ENCODE measurements at places on chromosomes 3 and 15. TPM values are rescaled to one million over a fixed set of nuclear protein-coding genes. Genes with fewer than 3 reads are reported as not detected.

DNA sequence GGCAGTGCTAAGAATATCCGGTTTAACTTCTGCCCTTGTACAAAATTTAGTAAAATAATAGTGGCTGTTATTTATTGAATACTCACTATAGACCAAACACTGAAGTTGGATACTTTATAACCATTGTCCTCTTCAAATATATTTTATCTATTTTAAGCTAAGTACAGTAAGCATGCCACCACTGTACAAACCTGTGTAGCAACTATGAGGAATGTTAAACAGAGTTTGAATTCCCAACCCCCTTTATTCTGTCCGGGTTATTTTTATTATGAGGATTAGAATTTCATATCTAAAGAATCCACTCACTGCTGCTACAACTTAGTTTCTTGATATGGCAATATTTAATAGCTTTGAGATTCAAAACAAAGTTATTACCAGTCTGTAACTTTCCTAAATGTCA lies 203.5 kb upstream of the RBMS3 start:
- H3K27ac ChIP-seq = no peak overlapping the region
- DNase-seq = no peak
- H3K4me3 ChIP-seq = no peak overlapping the region
- no peaks in the 10 kb centered on the region for H3K36me3 ChIP-seq
- H3K27me3 ChIP-seq = no peaks in the 10 kb centered on the region

- no peak for DNase-seq
- no peaks in the 10 kb centered on the region for H3K4me1 ChIP-seq
- no peak overlapping the region for H3K4me3 ChIP-seq
- no peak overlapping the region for H3K27ac ChIP-seq
Observed at GRCh38 chr3:46112984-46113383, 85.7 kb upstream of the XCR1 start.

DNA sequence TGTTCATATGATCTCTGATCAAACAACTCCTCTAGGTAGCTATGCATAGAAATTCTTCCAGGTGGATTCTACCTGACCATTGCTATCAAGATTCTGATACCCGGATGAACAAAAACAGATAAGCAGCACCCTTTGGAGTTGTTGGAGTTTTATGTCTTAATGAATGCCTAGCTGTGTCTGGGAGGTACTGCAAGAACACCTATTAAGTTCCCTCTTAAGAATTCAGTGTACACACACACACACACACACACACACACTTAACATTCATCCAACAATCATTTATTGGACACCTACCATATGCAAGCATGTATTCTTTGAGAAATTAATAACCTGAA lies 58.1 kb upstream of the FNDC3B start:
- H3K4me1 ChIP-seq = no peaks in the 10 kb centered on the region
- no peak for DNase-seq
- H3K4me3 ChIP-seq = no peak overlapping the region
- H3K27me3 ChIP-seq = no peaks in the 10 kb centered on the region
- H3K36me3 ChIP-seq = no peaks in the 10 kb centered on the region

Gene PLOD2
- total RNA-seq = 228 TPM

GRCh38 chr3:54955941-54956340 lies 28.1 kb upstream of the LRTM1 start:
- DNase-seq = no peak
- no peaks in the 10 kb centered on the region for H3K27me3 ChIP-seq
- no peak overlapping the region for H3K4me3 ChIP-seq
- no peaks in the 10 kb centered on the region for H3K4me1 ChIP-seq
- no peaks in the 10 kb centered on the region for H3K36me3 ChIP-seq

DNA sequence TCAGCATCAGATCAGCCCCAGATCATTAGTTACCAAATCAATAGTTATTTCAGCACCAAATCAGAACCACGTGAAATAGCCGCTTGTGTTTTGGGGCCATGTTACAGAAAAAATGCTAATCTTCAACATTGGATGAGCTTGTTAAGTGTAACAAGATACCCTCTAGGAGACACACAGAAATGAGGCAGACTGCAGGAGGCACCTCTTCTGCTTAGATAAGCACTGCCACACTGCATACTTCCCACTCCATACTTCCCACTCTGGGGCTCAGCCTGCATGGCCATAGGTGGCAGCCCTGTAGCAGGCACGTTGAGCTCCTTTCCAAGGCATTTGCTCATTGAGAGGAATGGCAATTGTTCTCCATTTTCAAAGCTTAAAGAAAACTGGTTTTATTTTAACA lies 73.3 kb downstream of the CHCHD6 start:
- no peaks in the 10 kb centered on the region for H3K4me1 ChIP-seq
- H3K27me3 ChIP-seq = no peaks in the 10 kb centered on the region
- no peak overlapping the region for H3K27ac ChIP-seq
- no peak overlapping the region for H3K4me3 ChIP-seq

Gene EAF2
- total RNA-seq = 1.5 TPM

Gene P2RY14
- total RNA-seq = not detected

All from endothelial cell of umbilical vein (primary cell).